ENCODE measurements at places on chromosomes 5 and 9.
A peak's percentile ranks its signal among the peaks of the same experiment; 100 is the strongest.

DNA sequence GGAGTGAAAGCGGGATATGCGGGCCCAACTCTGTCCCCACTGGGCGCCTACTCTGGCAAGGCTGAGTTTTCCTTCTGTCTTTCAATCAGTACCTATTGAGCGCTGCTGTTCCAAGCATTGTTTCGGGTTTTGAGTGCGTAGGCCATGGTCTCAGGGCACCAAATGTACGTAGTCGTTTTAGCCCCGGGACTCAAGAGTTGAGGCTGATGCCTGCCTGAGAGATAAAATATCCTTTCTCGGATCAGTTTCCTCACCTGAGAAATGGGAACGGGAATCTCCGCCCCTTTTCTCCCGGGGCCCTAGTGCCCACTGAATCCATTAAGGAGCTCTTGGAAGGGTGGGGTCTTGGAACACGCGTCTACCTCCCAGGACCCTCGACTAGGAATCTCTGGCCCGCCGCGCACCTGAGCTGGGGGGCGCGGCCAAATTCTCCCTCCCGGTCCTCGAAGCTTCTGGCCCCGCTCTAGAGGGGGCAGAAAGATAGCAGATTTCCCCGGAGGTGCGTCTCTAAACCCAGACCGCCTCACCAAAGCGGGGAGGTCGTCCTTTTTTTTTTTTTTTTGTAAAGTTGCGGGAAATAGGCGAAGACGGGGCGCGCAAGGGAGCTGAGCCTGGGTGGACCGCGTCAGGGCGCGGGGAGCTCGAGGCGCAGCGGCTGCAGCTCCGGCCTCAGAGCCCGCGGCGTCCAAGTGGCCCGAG is 494 bp upstream of the CXXC5 start:
- peaks cover 43% of the 10 kb centered on the region for H3K4me1 ChIP-seq
- DNase-seq, result peak; percentile 60
- H3K4me3 ChIP-seq, result peak overlapping the region; percentile 96
- no peaks in the 10 kb centered on the region for H3K36me3 ChIP-seq
- no peak overlapping the region for H3K27ac ChIP-seq
- peaks cover 50% of the 10 kb centered on the region for H3K27me3 ChIP-seq

GRCh38 chr9:112132356-112132755 is 42.7 kb downstream of the SUSD1 start:
- no peak overlapping the region for H3K27ac ChIP-seq
- H3K36me3 ChIP-seq, result peaks cover 3% of the 10 kb centered on the region
- no peaks in the 10 kb centered on the region for H3K27me3 ChIP-seq
- no peak overlapping the region for H3K4me3 ChIP-seq

DNA sequence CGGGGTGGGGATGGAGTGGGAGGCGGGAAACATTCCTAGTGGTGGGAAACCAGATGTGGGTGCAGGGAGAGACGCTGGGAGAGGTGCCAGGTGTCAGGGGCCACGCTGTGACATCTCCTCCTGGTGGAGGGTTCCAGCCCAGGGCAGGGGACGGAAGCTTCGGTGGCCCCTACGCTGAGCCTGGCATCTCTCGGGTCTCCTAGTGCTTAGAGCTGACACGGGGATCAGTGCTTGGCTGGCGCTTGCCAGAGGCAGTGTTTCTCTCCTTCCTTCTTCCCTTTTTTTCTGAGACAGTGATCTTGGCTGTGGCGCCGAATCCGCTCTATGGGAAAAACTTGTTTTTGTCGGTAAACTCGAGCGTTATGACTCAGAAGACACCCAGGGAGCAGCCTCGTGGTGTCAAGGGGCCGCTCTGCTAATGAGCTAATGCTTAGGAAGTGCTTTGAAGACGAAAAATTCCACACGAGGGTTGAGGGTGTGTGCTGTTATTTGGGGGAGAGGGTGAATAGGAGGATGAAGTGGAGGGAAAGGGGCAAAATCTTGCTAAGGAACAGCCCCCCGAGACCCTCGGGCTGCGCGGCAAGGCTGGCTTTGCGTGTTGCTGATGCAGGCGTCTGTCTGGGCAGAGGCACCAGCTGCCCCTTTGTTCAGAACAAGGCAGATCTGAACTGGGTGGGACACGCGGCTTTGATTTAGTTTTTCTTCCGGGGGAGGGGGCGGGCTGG is 20.4 kb upstream of the IER5L start:
- peak; percentile 30 for DNase-seq
- H3K4me1 ChIP-seq, result no peaks in the 10 kb centered on the region
- H3K27ac ChIP-seq, result no peak overlapping the region
- H3K36me3 ChIP-seq, result no peaks in the 10 kb centered on the region

- H3K36me3 ChIP-seq, result no peaks in the 10 kb centered on the region
- no peaks in the 10 kb centered on the region for H3K27me3 ChIP-seq
- H3K27ac ChIP-seq, result no peak overlapping the region
- no peak overlapping the region for H3K4me3 ChIP-seq
Measured at GRCh38 chr5:61482980-61483379, 150.9 kb downstream of the ZSWIM6 start.

- H3K4me1 ChIP-seq, result no peaks in the 10 kb centered on the region
- H3K36me3 ChIP-seq, result no peaks in the 10 kb centered on the region
- no peak overlapping the region for H3K27ac ChIP-seq
- H3K4me3 ChIP-seq, result no peak overlapping the region
Measured at GRCh38 chr9:119689879-119690278, 320.6 kb upstream of the BRINP1 start.

GRCh38 chr5:64629841-64630240 is 60.5 kb upstream of the SHISAL2B start:
- H3K27me3 ChIP-seq, result no peaks in the 10 kb centered on the region
- H3K27ac ChIP-seq, result no peak overlapping the region
- DNase-seq, result no peak

DNA sequence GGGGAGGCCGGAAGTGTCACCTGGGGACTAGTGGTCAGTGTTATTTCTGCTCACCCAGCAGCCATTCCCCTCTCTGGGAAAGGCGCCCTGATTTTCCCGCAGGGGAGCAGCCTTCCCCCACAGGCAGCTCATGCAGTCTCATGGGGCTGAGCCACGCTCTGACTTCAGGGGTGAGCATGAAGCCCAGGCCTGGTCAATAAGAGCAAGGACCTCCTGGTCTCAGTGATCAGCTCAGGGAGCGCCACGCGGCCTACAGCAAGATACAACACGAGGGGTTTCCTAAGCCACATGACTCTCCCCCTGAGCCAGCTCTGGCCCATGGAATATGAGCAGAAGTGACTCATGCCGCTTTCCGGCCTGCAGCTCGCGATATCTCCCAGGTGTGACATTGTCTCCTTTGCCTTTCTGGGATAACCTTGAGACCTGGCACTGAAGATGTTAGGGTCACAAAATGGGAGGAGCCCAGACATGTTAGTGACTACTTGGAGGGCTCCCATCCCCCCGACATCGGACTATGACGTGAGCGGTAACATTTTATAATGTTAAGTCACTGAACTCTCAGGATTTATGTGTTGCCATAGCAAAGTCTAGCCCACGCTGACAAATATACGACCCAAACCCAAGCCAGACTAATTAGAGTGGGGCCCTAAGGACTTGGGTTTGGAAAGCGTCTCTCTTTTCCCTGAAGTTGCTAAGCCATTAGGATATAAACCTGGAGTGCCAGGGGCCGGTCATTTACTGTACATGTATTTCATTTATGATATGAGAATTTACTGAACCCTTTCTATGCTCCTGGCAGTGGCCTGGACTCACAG is 46.5 kb upstream of the GFPT2 start:
- no peaks in the 10 kb centered on the region for H3K36me3 ChIP-seq
- H3K4me3 ChIP-seq, result no peak overlapping the region
- no peak overlapping the region for H3K27ac ChIP-seq
- H3K27me3 ChIP-seq, result no peaks in the 10 kb centered on the region

GRCh38 chr9:114174876-114175771 is 19.8 kb downstream of the COL27A1 start:
- no peak overlapping the region for H3K4me3 ChIP-seq
- no peaks in the 10 kb centered on the region for H3K36me3 ChIP-seq
- no peaks in the 10 kb centered on the region for H3K27me3 ChIP-seq

- peak overlapping the region; percentile 56 for H3K27ac ChIP-seq
- H3K36me3 ChIP-seq, result peaks cover 48% of the 10 kb centered on the region
- H3K4me1 ChIP-seq, result peaks cover 8% of the 10 kb centered on the region
- peak overlapping the region; percentile 87 for H3K4me3 ChIP-seq
- H3K27me3 ChIP-seq, result no peaks in the 10 kb centered on the region
Measured at GRCh38 chr9:113274474-113275156, 757 bp downstream of the CDC26 start.

- no peak overlapping the region for H3K27ac ChIP-seq
- no peak for DNase-seq
- H3K27me3 ChIP-seq, result peaks cover 2% of the 10 kb centered on the region
- H3K4me1 ChIP-seq, result peaks cover 22% of the 10 kb centered on the region
- no peak overlapping the region for H3K4me3 ChIP-seq
- H3K36me3 ChIP-seq, result no peaks in the 10 kb centered on the region
Measured at GRCh38 chr5:67033880-67034651, 162.5 kb downstream of the CD180 start.

DNA sequence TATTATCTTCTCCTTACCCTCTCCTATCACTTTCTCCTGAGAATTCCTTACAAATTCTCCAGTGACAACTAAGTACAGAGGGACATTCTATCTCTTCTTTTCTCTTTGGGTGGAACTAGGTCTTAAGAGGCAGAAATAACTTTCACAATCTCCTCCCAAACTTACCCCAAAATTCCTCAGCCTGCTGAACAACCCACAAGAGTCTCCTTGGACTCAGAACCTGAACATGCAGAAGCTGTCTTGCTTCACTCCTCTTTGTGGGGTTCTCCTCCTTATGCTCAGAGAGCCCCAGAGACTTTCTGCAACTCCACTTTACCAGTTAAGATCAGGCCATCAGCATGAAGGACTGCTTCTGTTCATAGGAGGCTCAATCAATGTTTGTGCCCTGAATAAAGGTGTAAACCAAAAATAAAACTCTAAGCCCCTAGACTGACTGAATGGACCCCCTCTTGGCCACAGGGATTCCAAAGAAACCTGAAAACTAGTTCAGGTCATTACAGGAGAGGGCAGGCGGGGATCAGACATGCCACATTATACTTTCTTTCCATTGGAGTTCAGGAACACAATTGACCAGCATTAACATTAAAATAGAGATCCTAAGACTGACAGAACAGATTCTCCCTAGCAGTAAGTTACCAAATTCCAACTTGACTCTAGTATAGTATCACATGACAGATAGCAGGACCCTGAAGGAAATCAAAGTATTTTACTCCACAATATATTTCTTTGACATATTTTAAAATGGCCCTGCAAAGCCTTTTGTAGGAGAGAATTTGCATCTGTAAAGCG is 179.7 kb upstream of the FBXL17 start:
- no peaks in the 10 kb centered on the region for H3K27me3 ChIP-seq
- H3K4me3 ChIP-seq, result no peak overlapping the region
- DNase-seq, result peak; percentile 62
- peaks cover 13% of the 10 kb centered on the region for H3K4me1 ChIP-seq
- peak overlapping the region; percentile 85 for H3K27ac ChIP-seq
- 0 out of 2 replicates have a peak, but pooled peaks cover 3% of the 10 kb centered on the region for H3K36me3 ChIP-seq

GRCh38 chr9:73155377-73155776 is 3.7 kb downstream of the ANXA1 start:
- no peak overlapping the region for H3K4me3 ChIP-seq
- DNase-seq, result no peak
- no peaks in the 10 kb centered on the region for H3K36me3 ChIP-seq
- H3K4me1 ChIP-seq, result peaks cover 38% of the 10 kb centered on the region
- no peak overlapping the region for H3K27ac ChIP-seq

DNA sequence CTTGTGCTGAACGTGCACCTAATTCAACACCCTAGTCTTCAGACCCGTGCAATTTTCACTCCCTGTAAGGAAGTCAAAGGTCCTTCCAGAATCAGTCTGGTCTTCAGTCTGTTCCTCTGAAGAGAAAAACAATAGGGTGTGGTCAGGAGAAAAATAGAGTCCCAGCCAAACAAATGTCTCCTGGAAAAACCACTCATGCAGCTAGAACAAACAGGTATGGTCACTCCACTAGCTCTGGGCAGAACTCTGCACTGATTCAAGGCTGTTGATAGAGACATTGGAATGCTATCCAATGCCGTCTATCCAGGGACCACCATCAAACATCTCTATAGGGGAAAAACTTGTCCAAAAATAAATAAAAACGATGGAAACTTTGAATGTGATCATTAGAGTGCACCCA is 81.8 kb upstream of the MAP3K1 start:
- no peak overlapping the region for H3K4me3 ChIP-seq
- no peak for DNase-seq
- no peaks in the 10 kb centered on the region for H3K36me3 ChIP-seq
- H3K27me3 ChIP-seq, result no peaks in the 10 kb centered on the region
- no peak overlapping the region for H3K27ac ChIP-seq
- peaks cover 28% of the 10 kb centered on the region for H3K4me1 ChIP-seq

- H3K27me3 ChIP-seq, result no peaks in the 10 kb centered on the region
- no peak overlapping the region for H3K4me3 ChIP-seq
- no peaks in the 10 kb centered on the region for H3K36me3 ChIP-seq
- no peaks in the 10 kb centered on the region for H3K4me1 ChIP-seq
Measured at GRCh38 chr9:134374301-134375010, 48.2 kb downstream of the RXRA start.

DNA sequence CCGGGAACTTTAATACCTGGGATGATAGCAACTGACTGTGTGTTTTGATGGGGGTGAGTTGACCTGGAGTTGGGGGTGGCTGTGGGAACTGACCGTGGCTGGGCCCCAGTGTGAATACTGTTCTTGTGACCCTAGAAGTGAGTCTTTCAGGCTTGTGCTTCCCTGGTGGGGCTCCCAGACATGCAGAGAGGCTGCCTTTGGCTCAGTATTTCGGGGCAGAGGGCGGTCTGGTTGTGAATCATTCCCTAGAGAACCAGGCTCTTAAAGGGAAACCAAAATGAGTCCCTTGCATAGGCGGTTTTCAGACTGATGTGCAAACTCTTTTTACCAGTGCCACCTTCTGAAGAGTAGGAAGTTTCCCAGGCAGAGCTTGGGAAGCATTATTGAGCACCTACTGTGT is 132.1 kb downstream of the MACROH2A1 start:
- H3K4me1 ChIP-seq, result no peaks in the 10 kb centered on the region
- H3K27ac ChIP-seq, result no peak overlapping the region
- no peaks in the 10 kb centered on the region for H3K27me3 ChIP-seq
- no peaks in the 10 kb centered on the region for H3K36me3 ChIP-seq

GRCh38 chr9:127970401-127971313 is 10.1 kb downstream of the EEIG1 start:
- H3K27me3 ChIP-seq, result no peaks in the 10 kb centered on the region
- no peak overlapping the region for H3K4me3 ChIP-seq
- no peaks in the 10 kb centered on the region for H3K36me3 ChIP-seq
- H3K4me1 ChIP-seq, result peaks cover 36% of the 10 kb centered on the region
- peak overlapping the region; percentile 72 for H3K27ac ChIP-seq

- H3K27ac ChIP-seq, result no peak overlapping the region
- no peak for DNase-seq
- H3K4me3 ChIP-seq, result no peak overlapping the region
- no peaks in the 10 kb centered on the region for H3K4me1 ChIP-seq
- H3K36me3 ChIP-seq, result no peaks in the 10 kb centered on the region
- no peaks in the 10 kb centered on the region for H3K27me3 ChIP-seq
Measured at GRCh38 chr9:79492092-79493009, 79.4 kb upstream of the TLE4 start.

DNA sequence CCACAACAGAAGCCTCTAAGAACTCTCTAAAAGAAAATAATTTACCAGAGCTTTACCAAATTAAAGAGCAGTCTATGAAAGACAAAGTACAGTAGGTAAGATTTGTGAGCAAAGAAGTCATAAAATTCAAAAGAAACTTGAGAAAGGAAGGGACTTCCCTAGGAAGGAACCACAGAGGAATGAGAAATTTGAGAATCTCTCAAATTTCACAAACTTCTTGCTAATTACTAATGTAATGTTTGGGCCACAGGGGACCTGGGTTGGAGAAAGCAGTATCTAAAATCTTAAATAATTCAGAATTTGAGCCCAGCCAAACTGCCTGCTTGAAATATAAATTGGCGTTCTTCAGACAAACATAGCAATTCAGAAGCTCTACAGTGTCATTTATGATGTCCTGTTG is 225.0 kb upstream of the PRR16 start:
- peaks cover 15% of the 10 kb centered on the region for H3K4me1 ChIP-seq
- no peak for DNase-seq
- no peak overlapping the region for H3K4me3 ChIP-seq
- H3K36me3 ChIP-seq, result no peaks in the 10 kb centered on the region
- no peak overlapping the region for H3K27ac ChIP-seq
- no peaks in the 10 kb centered on the region for H3K27me3 ChIP-seq

Data from GM23338 (cell line).